ENCODE measurements at places on chromosomes 16 and 17.

DNA sequence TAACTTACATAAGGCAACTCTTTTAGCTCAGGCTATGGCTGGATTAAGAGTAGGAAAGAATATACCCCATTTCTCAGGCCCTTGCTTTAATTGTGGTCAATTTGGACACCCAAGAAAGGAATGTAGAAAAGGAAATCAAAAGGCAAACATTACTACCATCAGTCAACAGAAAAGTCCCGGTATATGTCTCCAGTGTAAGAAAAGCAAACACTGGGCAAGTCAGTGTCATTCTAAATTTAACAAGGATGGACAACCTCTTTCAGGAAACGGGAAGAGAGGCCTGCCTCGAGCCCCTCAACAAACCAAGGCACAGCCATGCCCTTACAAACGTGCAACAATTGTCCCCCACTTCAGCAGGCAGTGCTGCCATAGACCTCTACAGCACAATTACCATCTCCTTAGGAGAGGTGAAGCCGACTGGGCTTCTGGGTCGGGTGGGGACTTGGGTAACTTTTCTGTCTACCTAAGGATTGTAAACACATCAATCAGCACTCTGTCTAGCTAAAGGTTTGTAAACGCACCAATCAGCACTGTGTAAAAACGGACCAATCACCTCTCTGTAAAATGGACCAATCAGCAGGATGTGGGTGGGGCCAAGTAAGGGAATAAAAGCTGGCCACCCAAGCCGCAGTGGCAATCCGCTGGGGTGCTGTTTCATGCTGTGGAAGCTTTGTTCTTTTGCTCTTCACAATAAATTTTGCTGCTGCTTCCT is 12.4 kb downstream of the MRPL58 start:
- no peak for DNase-seq

DNA sequence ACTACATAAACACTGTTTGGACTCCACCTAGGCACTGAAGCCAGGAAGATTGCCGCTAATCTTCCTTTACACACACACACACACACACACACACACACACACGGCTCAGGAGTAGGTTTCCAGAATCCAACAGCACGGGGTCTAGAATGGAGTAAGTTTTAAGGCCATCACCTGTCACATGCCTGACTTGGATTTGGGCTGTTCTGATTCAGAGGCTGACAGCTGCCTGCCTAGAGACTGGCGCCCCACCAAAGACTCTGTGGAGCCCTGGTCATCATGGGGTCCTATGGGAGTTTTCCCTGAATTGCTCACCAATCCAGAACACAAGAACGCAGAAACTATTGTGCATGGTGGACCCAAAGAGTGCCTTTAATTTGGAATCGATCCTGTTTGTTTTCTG is 10.9 kb downstream of the CDRT4 start:
- no peak for DNase-seq

DNA sequence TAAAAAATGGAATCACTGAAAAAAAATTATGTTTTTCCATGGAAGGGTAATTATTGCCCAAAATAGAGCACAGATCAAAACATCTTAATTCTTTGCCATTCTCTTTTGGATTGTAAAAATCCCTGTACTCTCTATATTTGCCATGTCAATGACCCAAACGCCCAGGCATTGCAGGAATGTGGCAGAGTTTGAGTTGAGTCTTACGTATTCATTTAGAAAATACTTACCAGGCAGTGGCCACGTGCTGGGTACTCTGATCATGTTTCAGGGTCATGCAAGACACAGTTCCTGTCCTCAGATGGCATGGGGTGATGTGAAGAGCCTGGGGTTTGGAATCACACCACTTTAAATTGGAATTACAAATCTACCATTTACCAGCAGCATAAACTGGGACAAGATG is 267.7 kb downstream of the ABCC12 start:
- no peak for DNase-seq

DNA sequence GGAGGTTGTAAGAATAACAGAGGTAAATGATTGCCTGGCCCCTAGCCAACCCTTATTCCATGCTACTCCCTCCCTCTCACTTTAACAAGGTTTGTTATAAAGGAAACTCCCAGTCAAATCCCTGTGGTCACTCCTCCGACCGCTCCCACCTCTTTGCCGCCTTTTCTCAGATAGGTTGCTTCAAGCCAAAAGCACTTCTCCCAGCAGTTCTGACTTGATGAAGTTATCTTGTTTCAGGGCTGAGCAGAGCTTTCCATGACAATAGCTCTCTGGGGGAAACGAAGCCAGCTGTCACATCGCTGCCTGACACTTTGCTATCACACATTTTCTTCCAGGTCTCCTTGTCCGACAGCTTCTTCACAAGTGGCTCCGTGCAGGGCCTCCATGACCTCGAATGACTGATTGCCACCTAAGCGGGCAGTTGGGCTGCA is 278.6 kb downstream of the HAPSTR1 start:
- no peak for DNase-seq

DNA sequence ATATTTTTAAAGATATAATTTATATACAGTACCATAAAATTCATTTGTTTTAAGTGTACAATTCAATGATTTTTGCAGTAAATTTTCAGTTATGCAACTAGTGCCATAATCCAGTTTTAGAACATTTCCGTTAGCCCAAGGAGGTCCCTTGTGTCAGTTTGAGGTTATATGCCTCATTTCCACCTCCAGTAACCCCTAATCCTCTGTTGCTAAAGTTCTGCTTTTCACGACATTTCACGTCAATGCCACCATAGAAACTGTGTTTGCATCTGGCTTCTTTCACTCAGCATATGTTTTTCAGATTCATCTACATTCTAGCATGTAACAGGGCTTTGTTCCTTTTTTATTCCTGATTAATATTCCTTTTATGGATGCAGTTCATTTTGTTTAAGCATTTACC is 42.4 kb upstream of the NUDT7 start:
- no peak for DNase-seq

DNA sequence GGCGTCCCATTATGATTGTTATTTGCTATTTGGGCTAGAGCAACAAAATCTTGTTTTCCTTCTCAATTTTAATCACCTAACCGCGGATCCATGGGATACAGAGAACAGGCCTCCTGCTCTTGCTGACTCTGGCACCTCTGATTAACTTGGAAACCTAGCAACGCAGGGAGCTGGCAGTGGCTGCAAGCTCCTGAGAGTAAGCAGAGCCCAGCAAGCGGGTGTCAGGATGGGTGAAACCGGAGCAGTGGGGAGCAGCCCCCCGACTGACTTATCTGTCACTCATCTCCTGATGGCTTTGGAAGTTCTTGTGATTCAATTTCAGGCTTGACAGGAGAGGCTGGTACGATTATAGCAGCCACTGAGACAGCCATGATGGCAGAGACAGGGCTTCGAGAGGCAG is 45.5 kb upstream of the CDC42EP4 start:
- DNase-seq, result no peak

DNA sequence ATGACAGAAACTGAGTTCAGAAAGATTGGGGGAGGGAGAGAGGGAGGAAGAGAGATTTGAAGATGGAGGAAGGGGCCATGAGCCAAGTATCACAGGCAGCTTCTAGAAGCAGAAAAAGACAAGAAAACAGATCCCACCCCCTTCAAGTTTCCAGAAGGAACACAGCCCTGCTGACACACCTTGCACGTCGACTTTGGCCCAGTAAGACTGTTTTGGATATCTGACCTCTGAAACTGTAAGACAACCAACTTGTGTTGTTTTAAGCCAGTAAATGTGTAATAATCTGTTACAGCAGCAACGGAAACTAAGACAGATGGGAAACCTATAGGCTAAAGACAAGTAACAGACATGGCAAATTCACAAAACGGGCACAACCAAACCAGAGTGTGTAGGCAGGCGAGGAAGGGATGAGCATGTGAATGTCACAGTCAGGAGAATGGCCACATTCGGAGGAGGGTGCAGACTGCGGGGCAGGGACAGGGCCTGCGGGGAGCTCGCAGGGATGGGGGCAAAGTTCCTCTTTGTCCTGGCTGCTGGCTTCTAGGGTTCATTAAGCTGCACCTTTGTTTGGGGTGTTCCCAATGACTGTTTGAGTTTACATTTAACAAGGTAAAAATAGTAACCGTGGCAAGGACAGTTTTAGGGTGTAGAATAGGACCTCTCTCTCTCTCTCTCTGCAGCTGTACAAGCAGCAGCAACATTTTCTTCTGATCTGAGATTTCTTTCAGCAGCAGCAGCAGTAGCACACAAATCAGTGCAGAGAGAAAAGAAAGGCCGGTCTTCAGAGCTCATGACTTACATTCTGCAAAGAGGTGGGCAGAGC is 18.3 kb upstream of the ATP2C2 start:
- DNase-seq, result no peak

- DNase-seq, result no peak
Observed at GRCh38 chr16:25030420-25031131, 15.4 kb upstream of the ARHGAP17 start.

DNA sequence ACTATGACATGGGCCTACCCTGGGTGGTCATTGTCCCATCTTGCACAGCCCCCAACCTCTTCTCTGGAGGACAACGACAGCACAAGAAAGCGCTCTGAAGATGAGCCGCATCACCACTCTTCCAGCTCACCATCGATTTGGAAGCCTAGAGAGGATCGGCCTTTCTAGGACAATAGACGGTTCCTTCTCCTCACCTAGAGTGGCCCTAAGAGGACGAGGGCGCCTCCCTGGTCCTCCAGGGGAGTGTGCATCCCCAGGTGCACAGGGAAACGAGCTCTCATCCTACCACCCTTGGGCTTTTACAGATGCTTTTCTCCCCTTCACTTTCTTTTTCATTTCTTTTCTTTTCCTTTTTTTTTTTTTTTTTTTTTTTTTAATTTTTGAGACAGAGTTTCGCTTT is 20.3 kb upstream of the SLC52A1 start:
- DNase-seq, result no peak

GRCh38 chr17:27635275-27635823 is 4.4 kb downstream of the LGALS9 start:
- no peak for DNase-seq

DNA sequence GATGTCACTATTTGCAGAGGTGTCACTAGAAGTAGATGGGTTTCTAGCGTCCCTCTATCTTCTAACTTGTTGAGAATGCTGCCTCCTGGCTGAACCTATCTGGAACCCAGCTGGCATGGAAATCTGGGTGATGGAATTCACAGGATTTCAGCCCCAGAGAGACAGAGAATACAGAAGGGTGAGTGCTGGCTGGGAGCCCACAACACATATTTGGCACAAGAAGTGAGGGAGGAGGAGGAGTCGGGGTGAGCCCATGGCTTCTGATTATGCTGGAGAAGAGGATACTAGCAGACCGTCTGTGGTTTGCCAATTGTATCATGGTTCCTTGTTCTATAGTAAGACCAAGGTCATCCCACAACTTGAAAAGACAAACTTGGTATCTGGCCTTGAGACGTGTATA is 557.8 kb upstream of the SALL1 start:
- DNase-seq, result no peak

GRCh38 chr17:35051579-35052240 is 11.8 kb downstream of the RFFL start:
- no peak for DNase-seq

- DNase-seq, result no peak
Observed at GRCh38 chr16:20904507-20905081, 4.0 kb downstream of the LYRM1 start.

- DNase-seq, result no peak
Observed at GRCh38 chr17:66952031-66952524, 12.4 kb upstream of the CACNG4 start.

DNA sequence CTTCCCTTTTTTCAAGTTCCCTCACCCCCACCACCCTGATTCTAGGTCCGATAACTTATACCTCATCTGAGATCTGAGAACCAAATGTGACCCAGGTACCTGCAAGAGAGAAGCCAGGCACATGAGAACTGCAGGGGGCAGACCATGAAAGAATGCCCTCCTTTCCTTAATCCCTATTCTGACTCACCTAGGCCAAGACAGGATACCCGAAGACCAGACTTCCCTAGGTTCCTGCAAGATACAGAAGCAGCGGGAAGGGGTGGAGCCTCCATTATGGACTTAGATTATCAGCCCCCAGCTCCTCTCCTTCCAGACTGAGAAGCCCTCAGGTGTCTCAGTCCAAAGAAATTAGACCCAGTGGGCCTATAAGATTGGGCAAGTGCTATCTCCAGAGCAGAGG is 2.1 kb downstream of the KCNAB3 start:
- DNase-seq, result no peak

DNA sequence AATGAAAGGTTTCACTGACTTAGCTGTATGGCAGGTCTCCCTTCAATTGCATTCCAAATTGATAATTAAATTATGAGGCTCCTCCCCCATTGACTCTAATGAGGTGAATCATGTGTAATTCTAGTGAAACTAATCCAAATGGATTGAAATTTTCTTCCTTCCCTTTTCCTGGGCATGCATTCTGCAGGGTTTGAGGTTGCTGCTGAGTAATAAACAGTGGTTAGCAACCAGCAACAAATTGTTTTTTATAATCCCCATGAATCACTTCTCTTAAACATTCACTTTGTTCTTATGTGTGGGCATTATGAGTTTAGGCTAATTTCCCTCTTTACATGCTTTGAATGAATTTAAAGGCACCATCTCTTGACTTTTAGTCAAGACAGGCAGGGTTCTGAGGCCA is 43.4 kb downstream of the MYOCD start:
- DNase-seq, result no peak

- DNase-seq, result no peak
Observed at GRCh38 chr16:73956587-73957494, 339.8 kb upstream of the PSMD7 start.

GRCh38 chr17:33387406-33387805 is 94.3 kb upstream of the ASIC2 start:
- no peak for DNase-seq

GRCh38 chr17:72353502-72353901 is 232.7 kb downstream of the SOX9 start:
- no peak for DNase-seq

DNA sequence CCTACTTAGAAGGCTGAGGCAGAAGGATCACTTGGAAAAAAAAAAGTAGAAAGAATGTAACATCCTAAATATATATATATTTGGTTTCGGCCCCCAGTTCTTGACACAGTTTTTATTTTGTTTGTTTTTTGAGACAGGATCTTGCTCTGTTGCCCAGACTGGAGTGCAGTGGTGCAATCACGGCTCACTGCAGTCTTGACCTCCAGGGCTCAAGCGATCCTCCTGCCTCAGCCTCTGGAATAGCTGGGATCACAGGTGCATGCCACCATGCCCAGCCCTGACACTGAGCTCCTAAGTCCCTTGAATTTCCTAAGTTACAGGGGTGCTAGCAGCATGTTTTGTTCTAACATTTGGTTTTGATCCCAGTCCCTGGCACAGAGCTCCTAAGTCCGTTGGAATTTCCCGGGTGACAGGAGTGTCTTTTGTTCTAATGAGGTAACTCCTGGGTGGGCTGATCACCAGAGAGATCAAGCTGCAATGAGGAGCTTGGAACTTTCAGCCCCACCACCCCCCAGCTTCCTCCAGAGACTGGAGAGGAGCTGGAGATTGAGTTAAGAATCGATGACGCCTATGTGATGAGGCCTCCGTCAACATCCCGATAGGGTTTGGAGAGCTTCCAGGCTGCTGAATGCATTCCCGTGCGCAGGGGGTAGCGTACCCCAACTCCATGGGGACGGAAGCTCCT is 20.0 kb downstream of the MXRA7 start:
- no peak for DNase-seq
